Stomach (tissue), 19 donors: ENCODE measurements at places on chromosomes 2 and 18.

DNA sequence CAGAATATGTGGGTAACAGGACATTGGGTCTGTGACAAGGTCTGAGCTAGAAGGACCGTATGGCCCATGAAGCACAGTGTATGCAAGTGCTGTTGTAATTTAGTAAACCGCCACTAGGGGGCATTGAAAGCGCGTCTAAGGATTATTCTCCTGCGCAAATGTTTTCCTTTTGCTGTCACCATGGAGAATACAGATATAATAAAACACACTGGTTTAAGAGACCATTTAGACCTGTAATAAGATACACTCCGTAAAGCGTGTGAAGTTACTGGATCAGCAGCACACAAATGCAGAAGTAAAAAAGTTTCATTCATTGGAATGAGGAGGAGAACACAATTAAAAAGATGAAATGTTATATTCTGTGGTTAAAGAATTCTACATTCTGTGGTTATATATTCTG, 272.4 kb downstream of the AGAP1 start:
- DNase-seq: peak; percentile 94

GRCh38 chr2:45452866-45453265, 158.2 kb downstream of the SRBD1 start:
- DNase-seq: peak; percentile 76

DNA sequence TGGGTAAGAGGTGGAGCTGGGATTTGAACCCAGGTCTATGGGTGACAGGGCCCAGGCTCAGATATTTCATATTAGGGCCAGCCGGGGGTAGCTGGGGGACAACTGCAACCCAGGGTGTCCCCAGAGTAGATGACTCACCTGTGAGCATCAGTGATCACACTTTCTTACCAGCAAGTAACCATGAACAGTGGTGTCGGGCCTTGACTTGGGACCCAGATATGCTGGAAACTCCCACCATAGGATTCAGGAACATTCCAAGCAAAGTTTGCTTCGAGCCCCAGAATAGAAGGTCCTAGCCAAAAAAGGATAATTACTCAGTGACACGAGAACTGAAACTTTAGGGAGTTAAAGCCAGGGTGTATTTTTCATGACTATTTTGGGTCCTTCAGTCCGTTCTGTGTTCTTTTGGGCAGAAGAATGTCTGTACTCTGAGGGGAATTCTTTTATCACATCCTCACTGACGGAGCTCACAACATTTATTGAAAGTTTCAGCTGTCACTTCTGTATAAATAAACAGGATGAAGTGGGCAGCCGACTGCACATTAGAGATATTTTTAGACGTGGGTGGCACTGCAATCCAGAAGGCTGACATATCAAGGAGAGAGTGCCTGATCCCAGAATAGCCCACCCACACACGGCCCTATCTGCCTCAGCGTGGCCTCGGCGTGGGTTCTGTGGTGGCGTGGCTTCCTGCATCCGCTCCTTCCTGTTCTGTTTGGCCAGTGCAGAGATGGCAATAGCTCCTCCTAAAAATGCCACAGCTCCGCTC, 45.6 kb downstream of the RAMP1 start:
- peak; percentile 65 for DNase-seq

DNA sequence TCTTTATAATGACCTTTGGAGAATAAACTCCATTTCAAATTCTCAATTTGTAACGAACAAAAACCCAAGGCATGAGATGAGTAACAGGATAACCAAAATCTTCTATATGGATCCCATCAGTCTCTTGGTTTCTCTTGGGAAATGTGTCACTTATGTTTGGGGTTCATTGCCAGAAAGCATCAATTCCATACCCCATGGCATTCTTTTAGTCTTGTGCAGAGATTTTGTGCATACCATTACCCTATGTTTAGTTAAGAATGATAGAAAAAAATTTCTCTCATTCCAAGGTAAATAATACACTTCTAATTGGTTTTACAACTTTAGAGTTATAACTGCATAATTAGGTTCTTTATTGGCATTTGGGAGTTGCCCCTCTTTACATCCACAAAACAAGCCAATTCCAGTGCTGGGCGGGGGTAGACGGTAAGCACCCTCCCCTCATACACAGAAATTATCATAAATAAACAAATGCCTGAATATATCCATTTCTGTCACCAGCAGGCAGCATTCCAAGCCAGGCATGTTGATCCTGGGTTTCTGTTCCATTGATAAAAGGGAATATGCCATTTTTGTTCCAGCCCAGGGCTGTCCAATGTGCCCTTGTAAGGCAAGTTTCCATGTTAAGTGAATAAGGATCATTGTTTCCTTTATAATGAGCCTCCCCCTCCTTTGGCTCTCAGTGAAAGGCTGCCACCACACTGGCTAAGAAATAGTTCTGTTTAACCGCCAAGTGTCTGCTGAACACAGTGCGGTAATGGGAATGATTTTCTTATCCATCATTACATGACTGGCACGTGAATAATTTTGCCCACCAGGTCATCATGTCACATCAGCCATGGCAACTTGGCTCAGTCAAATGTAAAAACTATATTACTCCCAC, 680.1 kb upstream of the ZEB2 start:
- DNase-seq: no peak

DNA sequence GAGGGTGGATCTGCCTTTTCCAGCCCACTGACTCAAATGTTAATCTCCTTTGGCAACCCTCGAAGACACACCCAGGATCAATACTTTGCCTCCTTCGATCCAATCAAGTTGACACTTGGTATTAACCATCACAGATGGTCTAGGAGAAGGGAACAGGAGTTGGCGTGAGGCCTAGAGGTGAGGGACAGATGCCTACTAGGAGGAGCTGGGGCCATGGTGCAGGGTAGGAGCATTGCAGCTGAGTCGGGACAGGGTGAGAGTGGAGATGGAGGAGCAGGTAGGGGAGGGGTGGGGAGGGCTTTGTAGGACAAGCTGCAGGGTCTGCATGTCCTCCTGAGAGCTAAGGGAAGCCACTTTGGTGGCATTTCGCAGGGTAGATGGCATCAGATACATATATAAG, 140.0 kb downstream of the VAPA start:
- DNase-seq: no peak

GRCh38 chr18:65623676-65624075, 127.1 kb upstream of the CDH7 start:
- DNase-seq: no peak

GRCh38 chr2:133941666-133942065, 312.2 kb upstream of the MGAT5 start:
- no peak for DNase-seq

GRCh38 chr2:11038641-11039040, 116.6 kb upstream of the SLC66A3 start:
- DNase-seq: no peak

DNA sequence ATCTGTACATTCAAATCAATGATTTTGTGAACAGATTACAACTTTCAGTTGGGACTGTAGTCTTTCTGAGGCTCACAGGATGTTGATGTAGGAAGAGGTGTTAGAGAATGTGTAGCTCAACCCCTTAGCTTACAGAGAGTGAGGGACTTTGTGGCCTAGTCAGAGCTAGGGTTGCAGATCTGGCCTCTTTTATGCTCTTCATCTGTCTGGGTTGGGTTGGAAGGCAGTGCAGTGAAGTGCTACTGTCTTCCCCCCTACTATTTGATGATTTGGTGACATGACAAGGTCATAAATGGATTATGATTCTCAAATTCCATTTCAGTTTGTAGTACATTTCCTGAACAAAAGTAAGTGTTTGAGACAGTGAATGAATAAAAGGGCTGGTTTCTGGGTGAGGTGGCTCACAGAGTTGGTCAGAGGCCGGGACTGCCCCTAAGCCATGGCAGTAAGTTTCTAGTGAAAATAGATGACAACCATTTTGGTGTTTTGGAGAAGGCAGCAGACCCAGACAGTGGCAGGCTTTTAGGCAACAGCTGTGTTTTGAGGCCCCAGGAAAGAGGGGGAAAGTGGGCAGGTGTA, 21.6 kb downstream of the MAP4K4 start:
- no peak for DNase-seq

- DNase-seq: no peak
Measured at GRCh38 chr2:9519250-9519649, 36.4 kb downstream of the ADAM17 start.

GRCh38 chr2:196887431-196887830, 39.1 kb downstream of the PGAP1 start:
- DNase-seq: no peak

DNA sequence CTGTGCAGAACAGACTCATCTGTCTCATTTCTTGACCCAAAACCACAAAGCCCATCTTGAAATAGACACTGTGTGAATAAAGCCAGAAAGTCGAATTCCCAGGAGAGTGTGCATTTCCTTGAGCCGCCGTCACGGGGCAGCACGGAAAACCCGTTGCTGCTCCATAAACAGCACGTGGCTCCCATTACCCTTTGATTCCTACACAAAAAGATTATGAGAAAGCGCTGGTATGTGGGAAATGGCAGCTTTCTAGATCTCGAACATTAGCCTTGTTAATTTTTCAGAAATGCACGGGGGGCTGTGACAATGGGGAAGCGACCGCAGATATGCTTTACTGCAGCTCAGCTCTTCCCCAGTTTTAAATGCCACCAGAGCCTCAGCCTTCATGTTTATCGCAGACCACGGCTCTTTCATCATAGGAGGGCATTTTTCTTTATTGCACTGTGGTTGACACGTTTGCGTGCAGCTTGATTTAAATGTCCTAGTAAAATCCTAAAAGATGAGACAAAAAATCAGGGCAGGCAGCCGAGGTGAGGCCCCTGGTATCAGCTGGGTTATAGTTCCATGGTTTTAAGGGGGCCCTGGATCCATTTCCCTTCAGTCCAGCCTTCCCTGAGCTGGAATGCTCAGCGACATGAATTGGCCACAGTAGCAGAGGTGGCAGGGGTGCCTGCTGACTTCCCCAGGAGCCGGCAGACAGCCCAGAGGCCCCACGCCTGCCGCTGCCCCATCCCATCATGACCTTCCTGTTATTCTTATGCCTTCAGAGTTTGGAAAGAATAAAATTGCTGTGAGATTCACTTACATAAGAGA, 249.3 kb downstream of the NDUFA10 start:
- no peak for DNase-seq

DNA sequence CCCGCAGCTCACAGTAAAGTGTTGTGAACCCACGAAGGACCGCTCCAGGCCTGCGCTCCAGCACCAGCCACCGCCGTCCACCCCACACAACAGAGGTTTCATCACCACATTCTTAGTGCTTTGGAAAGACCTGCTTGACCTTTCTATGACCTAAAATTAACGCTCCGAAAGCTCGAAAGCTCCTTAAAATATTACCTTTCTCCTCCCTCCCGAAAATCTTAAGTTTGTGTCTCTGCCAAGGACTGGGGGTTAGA, 149.2 kb downstream of the TWIST2 start:
- no peak for DNase-seq

GRCh38 chr2:231985823-231986261, 24.3 kb downstream of the DIS3L2 start:
- no peak for DNase-seq

DNA sequence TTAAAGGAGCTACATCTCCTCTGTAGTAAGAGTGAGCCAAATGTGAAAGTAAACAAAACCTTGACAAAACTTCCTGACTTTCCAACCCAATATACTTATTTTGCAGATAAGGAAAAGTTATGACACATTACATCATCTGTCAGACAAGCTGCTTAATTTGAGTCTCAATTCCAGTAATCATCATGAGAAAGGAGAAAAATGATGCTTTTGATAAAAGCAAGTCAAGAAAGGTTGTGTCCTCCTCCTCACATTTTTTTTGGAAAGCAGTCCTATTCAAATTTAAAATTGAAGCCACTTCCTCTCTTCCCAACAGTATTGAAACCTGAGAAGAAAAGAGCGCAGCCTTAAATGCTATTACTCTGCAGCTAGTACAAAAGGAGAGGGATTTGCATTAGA, 519.6 kb downstream of the LRP1B start:
- DNase-seq: peak; percentile 6
